ENCODE measurements at places on chromosomes 2 and 18.

DNA sequence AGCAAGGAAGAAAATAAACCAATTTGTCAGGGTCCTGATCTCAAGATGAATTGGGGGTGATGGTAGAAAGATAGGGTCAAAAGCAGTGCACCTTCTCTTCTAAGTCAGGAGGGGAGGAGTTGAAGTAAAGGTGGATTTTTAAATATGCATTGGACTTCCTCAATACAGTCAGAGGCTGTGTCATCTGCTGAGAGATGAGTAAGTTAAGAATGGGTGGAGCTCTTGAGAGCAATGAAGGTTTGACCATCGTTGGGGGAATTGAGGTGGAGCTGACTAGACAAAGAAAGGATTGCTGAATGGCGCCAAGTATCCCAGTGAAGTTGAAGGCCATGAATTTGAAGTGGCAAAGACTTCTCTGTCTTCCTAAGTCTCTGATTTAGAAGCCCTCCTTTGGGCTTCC lies 18.4 kb upstream of the CPO start:
- DNase-seq: no peak

GRCh38 chr18:37493352-37493935 lies 72.2 kb downstream of the CELF4 start:
- no peak for DNase-seq

- no peak for DNase-seq
Observed at GRCh38 chr2:136254681-136255080, 136.7 kb upstream of the CXCR4 start.

DNA sequence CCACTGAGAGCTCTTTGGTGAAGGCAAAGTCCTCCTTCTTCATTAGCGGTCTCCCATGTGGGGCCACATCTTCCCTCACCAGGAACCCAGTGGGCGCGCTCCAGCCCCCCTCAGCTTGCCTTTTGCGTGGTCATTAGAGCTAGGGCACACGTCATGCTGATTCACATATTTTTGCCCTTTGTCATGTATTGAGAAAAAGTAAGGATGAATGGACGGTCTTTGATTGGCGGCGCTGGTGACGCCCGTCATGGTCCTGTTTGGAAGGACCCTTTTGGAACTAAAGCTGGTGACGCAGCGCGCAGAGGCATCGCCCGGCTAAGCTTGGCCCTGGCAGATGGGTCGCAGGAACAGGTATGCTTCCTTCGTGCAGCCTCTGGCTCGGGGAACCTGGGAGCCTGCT lies 3.1 kb downstream of the SLC14A1 start:
- no peak for DNase-seq

DNA sequence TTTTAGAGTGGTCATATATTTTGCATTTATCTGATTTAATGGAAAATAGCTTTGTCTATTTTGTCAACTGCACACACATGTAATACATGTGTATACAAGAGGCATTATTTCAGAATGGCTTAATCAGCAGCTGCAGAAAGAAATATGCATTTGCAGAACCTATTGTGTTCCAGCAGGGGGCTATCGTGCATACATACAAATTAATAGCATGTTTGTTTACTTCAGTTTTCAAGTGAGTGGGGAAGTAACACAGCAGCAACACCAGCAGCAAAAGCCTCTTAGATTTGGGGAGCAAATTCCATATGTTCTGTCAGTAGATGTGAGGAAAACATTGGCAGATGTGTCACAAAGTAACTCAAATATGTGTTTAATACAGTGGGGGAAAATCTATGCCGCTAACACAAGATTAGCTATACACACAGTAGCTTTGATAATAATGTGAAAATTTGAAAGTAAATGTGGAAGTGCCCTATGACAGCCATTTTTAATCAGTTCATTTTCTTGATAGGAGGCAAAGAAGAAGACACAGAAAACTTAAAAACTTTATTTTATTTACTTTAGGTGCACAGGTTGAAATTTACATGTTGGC lies 218.1 kb downstream of the WDR7 start:
- no peak for DNase-seq

DNA sequence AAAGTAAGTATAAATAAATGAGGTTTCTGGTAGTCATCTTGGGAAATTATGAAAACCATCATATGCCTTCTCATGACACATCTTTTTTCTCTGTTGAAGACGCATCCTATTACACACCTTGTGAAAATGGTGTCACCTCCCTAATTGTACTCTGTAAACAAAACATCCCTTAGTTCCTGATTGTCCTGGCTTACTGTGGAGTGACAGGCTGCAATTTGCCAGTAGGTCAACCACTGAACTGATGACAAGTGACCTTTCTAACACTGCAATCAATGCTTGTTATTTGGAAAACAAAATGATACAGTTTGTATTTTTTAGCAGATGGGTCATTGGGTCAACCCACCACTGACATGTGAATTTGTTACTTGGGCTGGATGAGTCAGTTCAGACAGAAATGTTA lies 219.5 kb downstream of the PTPRM start:
- no peak for DNase-seq

GRCh38 chr2:110766291-110766690 lies 33.9 kb downstream of the ACOXL start:
- no peak for DNase-seq

DNA sequence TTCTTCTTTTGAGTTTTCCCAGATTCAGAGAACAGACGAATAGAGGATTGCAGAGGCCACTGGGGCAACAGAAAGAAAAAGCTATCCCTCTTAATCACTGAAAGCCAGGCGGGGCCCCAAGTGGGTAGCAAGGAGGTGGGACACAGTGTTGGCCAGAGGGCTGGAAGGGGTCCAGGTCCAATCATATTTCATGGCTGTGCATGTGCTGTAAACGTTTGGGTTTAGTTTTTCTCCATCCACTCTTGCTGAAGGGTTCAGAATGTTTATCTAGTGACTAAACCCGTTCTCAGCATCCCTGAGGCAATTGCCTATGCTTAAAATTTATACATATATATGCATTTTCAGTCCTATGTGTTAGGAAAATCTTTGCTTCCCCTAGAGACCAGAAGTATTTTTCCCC lies 99.4 kb upstream of the EPHA4 start:
- DNase-seq: no peak

DNA sequence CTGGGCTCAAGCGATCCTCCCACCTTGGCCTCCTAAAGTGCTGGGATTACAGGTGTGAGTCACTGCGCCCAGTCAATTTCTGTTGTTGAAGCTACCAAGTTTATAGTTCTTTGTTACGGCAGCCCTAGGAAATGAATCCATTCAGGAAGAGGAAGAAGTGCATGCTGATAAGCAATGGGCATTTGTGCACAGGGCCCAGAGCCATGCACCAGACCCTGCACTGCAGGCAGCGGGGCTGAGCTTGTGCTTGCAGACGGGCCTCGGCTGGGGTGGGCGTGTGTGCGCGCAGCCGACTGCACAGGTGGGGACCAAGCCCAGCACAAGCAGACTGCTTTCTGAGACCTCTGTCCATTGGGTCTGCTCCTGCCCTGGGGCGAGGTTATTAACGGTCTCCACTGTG lies 144.6 kb downstream of the CABLES1 start:
- DNase-seq: no peak

DNA sequence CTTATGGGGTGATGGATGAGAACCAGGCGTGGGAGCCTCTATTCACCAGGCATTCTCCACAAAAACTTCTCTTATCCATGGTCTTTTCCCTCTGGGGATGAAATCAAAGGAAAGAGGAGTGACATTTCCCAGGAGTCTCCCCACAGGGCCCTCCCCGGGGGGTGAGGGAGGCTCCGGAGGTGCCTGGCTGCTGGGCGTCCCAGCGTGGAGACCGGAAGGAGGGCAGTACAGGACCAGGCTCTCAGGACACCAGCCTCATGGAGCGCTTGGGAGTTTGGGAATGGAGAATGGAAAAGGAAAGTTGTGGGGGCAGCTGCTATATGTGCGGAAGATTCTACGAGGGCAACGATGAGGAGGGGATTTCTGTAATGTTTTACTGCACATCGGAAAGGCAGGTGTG lies 22.1 kb downstream of the CIB4 start:
- DNase-seq: no peak

DNA sequence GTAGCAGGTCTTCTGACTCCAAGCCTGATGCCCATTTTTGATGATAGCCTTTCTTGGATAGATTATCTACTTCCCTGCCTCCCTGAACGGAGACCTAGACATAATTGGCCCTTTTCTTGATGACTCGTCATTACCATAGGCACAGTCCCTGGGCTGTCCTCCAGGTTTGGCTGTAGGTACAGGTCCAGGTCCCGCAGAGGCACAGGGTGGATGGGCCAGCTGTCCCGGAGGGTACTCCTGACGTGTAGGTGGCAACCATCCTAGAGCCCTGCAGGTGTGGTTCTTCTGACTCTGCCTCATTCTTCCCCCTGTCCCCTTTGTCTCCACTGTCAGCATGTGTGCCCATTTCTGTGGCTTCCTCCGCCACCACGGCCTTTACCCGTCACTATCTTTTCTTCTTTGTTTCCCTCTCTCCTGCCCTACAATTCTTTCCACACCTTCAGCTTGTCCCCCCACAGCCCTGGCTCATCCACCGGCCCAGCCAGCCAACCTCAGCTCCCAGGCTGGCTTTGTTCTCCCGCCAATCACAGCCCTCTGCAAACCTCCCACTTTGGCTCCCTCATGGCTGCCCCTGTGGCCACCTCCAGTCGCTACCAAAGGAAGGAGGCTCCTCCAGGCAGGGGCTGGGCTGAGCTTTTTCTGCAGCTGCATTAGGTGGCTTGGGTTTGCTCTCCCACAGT lies 102.8 kb downstream of the SMAD7 start:
- DNase-seq: no peak

GRCh38 chr2:209582281-209582680 lies 158.4 kb downstream of the MAP2 start:
- no peak for DNase-seq

Measured in stimulated activated effector memory CD8-positive, alpha-beta T cell treated with anti-CD3 and anti-CD28 coated beads, Interleukin-12 subunit alpha, Interleukin-12 subunit beta, amount 100 ng/mL, for 72 hours (primary cell).